ENCODE measurements at places on chromosomes 7 and 10.

DNA sequence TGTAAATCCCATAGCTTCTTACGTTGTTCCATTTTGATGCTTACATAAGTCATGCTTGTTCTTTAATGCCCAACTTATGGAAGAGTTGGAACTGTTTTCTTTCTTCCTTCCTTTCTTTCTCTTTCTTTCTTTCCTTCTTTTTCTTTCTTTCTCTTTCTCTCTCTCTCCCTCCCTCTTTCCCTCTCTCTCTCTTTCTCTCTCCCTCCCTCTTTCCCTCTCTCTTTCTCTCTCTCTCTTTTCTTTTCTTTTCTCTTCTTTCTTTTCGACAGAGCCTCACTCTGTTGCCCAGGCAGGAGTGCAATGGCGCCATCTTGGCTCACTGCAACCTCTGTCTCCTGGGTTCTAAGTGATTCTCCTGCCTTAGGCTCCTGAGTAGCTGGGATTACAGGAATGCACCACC lies 18.9 kb downstream of the FAM131B start:
- DNase-seq, result no peak

DNA sequence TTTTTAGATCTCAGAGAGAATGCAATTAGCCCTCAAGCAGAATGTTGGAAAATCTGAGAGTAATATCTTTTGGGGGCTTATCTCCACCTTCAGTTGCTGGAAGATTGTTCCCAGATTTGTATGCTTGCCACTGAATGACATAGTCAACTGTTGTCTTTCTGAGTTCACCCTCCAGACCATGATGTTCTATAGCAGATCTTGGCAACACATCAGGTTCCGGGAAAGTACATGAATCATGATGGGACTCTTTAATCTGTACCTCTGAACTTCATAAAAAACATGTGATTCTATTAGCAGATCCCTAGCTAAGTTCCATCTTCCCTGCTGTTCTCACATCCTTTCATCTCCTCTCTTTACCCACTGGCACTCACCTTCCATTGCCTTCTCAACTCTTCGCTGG lies 68.9 kb downstream of the PLCE1 start:
- DNase-seq, result no peak

- DNase-seq, result no peak
Measured at GRCh38 chr7:94061326-94061725, 57.2 kb upstream of the BET1 start.

- DNase-seq, result peak; percentile 76
Measured at GRCh38 chr10:22713853-22714478, 412 bp downstream of the PIP4K2A start.

GRCh38 chr10:68576118-68576517 lies 16.0 kb downstream of the TET1 start:
- DNase-seq, result no peak

DNA sequence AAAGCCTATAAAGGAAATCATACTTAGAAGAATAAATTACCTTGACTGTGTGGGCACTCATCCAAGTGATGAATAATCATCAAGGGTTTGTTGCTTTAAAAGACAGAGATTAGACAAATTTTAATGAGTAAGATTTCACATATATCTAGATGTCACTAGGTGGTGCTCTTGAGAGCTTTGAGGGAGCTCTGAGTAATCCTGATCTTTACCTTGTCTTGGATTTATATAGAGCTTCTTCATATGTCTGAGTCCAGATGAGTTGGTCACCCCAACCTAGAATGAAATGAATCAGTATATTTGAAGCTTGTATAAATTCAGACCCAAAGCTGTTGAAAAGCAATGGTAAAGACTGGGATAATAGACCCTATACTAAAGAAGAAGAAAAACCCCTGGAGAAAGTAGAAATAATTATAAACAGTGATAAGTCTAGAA lies 3.7 kb downstream of the AGR2 start:
- DNase-seq, result no peak

DNA sequence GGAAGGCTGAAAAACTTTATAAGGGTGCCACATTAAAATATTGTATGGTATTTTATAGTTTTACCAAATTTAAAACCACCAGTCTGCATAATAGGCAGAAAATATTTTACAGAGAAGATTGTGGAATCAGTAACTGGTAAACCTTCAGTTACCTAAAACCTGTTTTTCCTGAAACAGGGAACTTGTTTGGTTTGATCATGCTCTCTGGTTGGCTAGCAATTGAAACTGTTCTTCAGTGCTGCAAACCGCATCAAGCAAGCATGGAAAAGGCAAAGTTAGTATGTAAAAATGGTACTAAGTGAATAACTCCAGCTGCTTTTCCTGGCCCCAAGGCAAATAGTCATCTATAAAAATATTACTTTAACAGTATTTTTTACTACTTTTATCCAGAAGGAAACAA lies 316.9 kb upstream of the LRRN3 start:
- no peak for DNase-seq
